ENCODE measurements at places on chromosomes 3 and 15.

DNA sequence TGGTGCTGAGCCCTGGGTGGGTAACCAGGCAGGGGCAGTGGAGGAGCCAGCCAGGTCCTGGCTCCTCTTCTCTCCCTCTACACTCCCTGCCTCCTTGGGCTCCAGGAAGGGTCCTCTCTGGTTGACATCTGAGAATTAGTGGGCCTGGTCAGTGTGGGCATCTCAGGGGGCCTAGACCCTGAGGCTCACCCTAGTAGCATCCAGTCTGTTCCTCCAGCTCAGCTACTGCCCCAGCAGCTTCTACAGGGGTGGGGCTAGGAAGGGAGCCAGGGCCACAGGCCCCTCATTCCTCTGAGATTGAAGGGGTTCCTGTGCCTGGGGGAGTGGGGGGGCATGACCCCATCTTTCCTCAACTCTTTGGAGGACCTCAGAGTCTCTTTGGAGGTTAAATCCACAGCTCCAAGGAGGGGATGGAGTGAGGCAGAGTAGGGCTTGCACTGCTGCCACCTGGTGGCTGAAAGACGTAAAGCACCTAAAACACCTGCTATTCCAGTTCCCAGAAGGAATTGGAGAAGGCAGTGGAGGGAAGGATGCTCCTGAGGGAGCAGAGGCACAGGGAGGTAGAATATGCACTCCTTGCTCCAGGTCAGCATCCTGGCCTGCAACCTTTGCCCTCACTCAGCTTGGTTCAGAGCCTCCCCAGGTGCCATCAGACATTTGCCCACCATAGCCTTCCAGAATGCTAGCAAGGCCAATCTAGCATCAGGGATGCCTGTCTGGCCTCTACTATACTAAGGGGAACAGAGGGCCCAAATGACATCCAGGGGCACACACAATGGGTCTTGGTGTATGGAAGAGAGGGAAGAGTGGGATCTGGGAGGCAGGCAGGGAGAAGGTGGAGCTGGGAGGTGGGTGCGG lies 25.1 kb downstream of the C3orf18 start:
- peak; percentile 36 for DNase-seq

- DNase-seq = no peak
Observed at GRCh38 chr15:57223345-57223744, 153.0 kb upstream of the CGNL1 start.

DNA sequence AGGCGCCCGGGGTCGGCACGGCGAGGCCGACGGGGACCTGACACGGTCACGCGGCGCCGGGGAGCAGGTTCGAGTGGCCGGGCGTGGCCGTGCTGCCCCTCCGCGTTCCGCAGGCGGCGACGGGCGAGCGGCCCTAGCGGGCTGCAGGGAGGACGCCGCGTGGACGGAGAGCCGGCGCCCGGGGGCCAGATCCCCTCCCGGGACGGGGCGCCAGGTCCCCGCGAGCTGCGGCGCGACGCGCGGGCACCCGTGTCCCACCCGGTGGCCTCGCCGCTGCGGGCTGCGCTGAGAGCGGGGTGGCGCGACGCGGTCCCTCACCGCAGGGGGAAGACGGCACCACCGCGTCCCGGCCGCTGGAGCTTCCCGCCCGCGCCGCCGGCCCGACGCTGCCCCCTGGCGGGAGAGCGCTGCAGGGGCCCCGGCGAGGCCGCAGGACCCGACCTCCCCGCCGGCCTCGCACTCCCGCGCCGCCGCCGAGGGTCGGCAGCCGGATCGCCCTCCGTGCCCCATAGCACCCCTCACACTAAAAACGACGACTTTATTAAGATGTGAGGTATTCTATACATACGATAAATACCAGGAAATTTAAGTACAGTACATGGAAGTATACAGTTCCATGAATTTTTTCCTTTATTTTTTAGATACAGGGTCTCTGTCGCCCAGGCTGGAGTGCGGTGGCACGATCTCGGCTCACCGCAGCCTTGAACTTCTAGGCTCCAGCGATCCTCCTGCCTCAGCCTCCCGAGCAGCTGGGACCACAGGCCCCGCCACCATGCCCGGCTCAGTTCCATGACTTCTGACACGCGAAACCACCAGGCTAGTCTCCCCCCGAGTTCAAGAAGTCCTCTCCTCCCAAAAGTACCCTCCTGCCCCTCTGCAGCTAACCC lies 1.3 kb upstream of the PIGZ start:
- DNase-seq = peak; percentile 41

DNA sequence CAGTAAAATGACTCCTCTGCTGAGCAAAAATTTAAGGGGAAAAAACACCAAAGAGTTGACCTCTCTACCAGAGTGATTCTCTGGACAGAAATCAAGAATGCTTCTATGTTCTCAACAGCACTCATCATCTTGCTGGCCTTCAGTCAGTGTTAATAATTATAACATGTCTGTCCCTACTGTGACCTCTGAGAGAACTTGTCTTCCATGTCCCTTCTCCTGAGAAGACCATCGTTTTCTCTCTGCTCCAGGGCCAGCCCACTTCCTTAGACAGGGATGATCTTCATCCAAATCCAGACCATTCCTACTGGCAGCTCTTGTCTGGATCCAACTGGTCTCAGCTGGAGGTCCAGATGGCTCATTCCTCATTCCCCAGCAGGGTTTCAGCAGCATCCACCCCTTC lies 139.0 kb upstream of the NECTIN3 start:
- DNase-seq = no peak

DNA sequence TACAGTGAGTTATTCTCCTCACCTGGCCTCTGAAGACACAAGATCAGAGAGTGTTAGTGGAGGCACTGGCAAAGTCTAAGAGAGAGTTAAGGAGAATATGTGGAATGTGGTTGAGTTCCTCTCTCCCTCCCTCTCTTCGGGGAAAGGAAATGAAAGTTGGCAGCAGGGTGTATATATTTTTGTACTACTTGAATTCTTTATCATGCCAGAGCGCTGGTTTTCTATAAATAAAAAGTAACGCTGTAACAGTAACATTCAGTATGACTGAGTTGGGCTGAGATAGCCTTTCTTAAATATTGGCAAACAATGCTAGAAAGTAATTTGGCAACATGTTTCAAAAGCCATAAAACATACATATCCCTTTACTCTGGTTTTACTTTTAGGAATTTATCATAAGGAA lies 77.5 kb upstream of the TNFAIP8L3 start:
- DNase-seq = no peak

DNA sequence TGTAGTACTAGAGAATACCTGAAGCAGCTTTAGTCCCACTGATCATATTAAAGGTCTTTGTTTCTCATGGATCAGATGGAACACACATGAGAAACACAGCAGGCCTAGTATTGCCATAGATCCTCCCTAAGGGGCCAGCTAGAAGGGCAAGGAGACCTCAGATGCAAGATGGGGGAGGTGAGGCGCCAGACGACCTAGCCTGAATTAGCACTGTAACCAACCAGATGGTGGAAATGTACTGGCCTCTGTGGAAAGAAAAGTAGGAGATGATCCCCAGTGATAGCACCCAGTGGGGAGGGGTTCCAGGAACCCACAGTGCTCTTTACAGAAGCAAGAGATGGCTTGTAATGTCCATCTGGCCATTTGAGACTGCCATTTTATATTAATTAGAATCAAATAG lies 138.2 kb upstream of the ZNF385D start:
- DNase-seq = no peak

- no peak for DNase-seq
Observed at GRCh38 chr3:30199855-30200254, 406.5 kb upstream of the TGFBR2 start.

GRCh38 chr3:150264561-150265279 lies 143.4 kb upstream of the TSC22D2 start:
- no peak for DNase-seq

DNA sequence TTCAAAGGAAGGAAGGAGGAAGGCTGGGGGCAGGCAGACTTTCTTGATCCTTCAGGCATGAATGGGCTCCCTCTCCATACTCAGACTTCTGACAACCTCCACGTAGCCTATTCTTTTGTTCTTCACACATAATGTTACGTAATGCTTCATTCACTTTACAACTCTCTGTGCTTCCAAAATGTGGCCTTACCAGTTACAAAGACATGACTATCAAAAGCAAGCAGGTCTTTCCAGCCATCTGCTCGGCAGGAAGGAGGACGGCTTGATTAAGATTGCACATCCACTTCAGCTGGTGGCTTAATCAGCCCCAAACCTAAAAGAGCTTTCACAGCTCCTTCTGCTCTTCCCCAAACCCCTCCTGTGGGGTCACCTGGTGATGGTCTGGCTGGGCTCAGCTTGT lies 263.2 kb downstream of the XXYLT1 start:
- DNase-seq = no peak

- no peak for DNase-seq
Observed at GRCh38 chr15:60994963-60995475, 234.1 kb downstream of the RORA start.

DNA sequence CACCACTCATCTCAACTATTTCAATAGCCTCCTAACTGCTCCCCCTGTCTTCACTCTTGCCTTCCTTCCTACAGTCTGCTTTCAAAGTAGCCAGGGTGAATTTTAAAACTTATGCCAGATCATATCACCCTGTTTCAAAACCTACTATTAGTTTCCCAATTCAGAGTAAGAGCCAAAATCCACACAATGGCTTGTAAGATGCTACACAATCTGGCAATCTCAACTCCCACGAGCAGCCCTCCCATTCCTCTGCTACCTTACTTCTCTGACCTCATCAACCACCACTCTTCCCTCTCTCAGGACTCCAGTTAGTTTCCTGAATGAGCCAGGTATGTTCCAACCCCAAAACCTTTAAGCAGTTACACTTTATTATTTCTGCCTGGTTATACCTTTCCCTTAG lies 62.5 kb downstream of the VPS13C start:
- DNase-seq = no peak

- DNase-seq = no peak
Observed at GRCh38 chr3:131174752-131175151, 148.1 kb downstream of the NEK11 start.

- no peak for DNase-seq
Observed at GRCh38 chr15:49282366-49282765, 112.3 kb downstream of the GALK2 start.
